Kasumi-1 (cell line): ENCODE measurements at places on chromosomes 2 and 18.

DNA sequence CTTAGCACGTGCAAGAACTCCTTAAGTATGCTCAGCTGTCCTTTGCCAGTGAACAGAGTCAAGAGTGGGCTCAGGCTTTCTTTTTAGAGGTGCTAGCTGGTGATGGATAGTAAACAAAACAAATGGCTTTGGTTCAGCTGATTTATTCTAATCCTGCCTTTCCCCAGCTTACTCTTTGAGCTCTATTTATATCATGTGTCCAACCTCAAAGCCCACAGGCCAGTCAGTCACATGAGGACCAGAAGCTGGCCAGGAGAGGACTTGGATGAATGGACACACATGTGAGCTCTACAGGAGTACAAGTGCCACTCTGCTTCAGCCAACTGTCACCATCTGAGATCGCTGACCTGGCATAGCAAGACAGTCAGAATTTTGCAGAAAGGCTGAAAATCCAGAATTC, 59.4 kb downstream of the STK39 start:
- no peak for DNase-seq

DNA sequence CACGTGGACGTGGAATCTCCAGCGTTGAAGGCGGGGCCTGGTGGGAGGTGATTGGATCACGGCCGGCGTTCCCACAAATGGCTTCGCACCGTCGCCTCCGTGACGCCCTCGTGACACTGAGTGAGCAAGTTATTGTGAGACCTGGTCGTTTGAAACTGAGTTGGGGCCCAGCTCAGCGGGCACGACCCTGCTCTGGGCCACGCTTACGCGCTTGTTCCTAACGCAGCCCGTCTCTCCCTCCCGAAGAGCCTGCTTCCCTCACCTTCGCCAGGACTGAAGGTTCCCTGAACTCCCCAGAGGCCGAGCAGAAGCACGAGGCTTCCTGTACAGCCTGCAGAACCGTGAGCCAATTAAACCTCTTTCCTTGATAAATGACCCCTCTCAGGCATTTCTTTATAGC, 121.8 kb downstream of the RTP5 start:
- DNase-seq: no peak

DNA sequence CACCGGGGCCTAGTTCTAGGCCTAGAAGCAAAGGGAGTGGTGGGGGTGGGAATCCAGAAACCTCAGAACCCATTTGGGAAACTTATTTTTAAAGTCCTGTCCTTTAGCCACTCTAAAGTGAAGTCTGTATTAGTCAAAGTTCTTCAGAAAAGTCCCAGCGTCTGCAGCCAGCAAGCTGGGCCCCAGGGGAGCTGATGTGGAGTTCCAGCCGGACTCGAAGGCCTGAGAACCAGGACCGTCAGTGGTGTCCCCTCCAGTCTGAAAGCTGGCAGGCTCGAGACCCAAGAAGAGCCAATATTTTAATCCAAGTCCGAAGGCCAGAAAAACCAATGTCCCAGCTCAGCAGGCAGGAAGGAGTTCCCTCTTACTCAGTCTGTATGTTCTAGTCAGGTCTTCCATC, 32.4 kb downstream of the ID2 start:
- DNase-seq: no peak

DNA sequence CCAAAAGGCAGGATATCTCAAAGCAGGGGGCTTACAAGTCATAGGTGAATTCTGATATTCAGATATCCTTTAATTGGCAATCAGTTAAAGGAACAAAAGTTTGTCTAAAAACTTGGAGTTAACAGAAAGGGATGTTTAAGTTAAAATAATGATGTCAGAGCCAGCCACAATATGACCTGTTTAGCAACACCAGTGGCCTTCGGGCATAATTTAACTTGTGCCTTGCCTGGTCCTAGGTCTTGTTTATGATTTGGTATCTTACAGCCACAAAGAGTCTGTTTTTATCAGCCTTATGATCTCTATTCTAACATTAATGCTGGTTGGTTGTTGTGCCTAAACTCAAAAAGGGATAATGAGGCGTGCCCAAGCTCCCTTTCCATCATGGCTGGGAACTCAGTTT, 252.9 kb downstream of the RNF152 start:
- DNase-seq: no peak

GRCh38 chr2:221655300-221655699, 83.2 kb upstream of the EPHA4 start:
- DNase-seq: no peak
